ENCODE measurements at places on chromosomes 1 and 21. TPM values are rescaled to one million over a fixed set of nuclear protein-coding genes. Genes with fewer than 3 reads are reported as not detected.

The OXCT2 gene
- total RNA-seq, result 2.2 TPM

The S100A2 gene
- 0.81 TPM for total RNA-seq

The PPIAL4G gene
- total RNA-seq, result 0.44 TPM

The CTSS gene
- 30.9 TPM for total RNA-seq

All from CD8-positive, alpha-beta memory T cell (primary cell).